ENCODE measurements at places on chromosomes 3 and 15.

DNA sequence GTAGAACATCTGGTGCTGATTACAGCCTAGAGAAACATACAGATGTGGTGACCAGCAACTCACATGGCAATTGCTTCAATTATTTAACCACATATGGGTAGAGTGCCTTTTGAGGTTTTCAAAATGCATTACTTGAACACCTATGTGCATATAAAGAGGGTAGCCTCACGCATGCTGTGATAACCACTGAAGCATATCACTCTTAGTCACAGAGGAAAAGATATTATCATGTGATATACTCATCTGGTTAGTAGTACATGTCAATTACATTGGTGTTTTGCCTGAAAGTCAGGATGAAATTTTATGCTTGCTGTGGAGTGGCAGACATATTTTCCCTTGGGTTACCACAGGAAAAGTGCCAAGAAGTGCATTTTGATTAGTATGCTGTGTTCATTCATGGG, 459.3 kb upstream of the AGTR1 start:
- DNase-seq, result no peak

DNA sequence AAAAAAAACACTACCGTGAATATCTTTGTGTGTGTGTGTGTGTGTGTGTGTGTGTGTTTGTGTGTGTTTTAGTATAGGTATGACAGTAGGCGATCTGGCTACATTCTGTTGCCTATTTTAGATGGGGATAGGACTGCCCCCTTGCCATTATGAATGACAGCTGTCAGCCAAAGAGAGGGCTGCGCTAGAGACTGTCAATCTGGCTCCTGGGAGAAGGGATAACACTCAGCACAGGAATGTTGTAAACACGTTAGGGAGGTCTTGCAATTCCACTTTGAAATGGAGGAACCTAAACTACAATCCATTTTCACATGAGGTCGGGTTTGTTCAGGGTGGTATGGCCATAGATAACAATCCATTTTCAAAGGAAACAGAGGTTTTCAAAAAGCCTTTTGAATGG, 14.1 kb upstream of the ETV5 start:
- no peak for DNase-seq

- DNase-seq, result no peak
Measured at GRCh38 chr3:97793420-97794019, 28.3 kb upstream of the CRYBG3 start.

DNA sequence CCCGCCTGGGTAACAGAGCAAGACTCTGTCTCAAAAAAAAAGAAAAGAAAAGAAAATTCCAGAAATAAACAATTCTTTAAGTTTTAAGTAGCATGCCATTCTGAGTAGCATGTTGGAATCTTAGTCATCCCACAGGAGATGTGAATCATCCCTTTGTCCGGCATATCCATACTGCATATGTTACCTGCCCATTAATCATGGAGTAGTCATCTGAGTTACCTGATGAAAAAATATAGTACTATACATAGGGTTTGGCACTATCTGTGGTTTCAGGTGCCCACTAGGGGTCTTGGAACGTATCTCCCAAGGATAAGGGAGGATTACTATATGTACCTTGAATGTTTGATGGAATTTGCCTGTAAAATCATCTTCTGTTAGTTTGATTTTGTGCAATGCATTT, 6.3 kb upstream of the CCR4 start:
- no peak for DNase-seq

GRCh38 chr3:38560284-38560683, 64.1 kb downstream of the EXOG start:
- DNase-seq, result no peak

GRCh38 chr3:157159037-157159761, 748 bp downstream of the CCNL1 start:
- DNase-seq, result peak; percentile 83

DNA sequence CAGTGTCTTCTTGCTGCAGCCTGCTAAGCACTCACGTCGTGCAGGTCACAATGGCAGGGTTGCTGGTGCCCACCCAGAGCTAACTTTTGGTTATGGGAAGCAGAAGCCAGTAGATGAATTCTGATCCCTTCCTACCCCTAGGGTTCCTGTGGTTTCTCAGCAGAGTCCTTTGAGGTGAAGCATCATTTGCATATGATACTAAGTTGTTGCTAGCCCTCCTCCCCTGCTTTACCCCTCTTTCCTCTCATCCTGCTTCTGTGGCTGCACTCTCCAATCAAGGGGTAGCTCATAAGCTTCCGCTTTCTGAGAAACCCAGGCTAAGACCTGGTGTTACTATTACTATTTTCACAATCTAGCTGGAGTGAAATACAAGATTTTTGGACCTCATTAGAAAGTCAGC, 22.1 kb upstream of the HEG1 start:
- DNase-seq, result no peak

DNA sequence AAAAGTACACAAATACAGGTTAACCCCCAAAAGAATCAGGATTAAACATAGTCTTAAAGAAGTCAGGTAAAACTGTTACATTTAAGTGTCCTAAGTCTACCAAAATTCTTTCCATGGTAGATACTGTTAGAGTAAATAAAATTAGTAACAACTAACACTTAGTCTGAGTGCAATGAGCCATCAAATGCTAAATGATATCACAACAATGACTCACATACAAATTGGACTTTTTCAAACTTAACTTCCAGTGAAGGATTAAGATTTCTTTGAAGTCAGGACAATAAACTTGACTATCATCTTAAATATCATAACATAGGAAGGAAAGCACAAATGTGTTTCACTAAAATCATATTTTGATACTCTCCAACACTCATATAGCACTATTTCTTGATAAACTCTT, 43.9 kb downstream of the ZNF148 start:
- DNase-seq, result no peak

- DNase-seq, result peak; percentile 27
Measured at GRCh38 chr3:128498901-128499530, 6.0 kb upstream of the GATA2 start.

DNA sequence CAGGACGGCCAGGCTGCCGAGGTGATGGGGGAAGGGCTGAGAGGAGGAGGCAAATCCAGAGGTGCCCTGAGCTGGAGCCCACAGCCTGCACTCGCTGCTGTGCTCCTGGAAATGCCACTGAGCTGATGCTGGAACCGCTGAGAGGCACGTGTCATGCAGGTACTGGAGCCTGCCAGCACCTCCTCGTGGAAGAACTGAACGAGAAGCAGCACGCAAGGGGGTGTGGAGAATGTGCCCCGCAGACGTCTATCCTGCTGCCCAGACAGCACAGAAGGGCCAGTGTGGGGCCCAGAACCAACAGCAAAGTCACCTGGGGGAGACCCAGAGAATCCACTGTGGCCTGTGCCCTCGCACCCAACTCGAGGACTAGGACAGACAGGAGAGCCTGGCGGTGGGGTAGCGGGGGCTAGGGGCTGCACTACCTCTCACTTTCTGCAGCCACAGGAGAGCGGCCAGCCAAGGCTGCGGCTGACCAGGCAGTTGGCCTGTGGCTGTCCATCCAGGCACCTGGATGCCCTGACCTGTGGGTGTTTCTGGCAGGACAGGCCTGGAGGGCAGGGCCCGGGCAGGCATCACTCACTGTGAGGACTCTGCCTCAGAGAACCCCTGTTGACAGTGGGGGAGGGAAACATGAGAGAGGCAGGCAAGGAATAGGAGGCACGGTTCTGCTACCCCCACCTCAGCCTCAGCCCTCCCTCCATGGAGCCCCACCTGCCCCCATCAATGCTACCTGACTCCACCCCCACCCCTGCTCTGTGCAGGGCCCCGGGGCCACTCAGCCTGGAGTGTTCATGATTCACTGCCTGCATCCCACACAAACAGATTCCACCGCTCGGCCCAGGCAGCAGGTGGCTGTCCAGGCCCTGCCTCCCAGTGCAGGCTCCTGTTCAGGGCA, 213.1 kb downstream of the TBC1D2B start:
- peak; percentile 50 for DNase-seq

- DNase-seq, result no peak
Measured at GRCh38 chr3:126472277-126473006, 3.2 kb downstream of the ZXDC start.

DNA sequence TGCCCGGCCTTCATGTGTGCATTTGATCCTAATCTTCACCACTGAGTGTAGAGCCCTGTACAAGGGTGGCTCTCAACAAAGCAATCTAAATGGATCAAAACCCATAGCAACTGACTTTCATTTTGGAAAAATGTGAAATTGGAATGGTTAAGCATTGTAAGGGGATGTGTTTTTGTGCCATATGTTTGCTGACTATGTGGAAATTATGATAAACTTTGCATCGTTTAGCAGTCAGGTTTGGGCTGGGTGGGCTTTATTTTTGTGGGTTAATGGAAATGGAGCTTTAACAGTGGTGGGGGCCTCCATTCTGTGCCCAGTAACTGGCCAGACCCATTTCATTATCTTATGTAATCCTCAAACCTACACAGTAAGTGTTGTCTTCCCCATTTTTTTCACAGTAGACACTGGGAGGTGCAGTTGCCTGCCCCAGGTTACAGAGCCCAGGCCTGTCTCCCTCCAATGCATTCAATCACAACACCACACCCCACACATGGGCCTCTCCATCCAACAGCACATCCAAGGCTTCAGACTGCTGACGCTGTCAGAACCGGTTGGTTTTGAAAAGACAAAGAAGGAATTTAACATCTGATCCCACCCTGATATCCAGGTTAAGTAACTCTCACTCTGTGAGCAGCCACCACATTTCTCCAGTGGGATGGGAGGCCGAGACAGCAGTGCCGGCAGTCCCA, 136.3 kb upstream of the ABHD17C start:
- peak; percentile 36 for DNase-seq

GRCh38 chr3:123658852-123659206, 74.0 kb upstream of the HACD2 start:
- no peak for DNase-seq

- DNase-seq, result no peak
Measured at GRCh38 chr3:96169111-96169766, 645.2 kb upstream of the EPHA6 start.

GRCh38 chr3:105906836-105907235, 38.0 kb upstream of the CBLB start:
- DNase-seq, result no peak

- no peak for DNase-seq
Measured at GRCh38 chr3:187617213-187617612, 53.0 kb downstream of the SST start.

DNA sequence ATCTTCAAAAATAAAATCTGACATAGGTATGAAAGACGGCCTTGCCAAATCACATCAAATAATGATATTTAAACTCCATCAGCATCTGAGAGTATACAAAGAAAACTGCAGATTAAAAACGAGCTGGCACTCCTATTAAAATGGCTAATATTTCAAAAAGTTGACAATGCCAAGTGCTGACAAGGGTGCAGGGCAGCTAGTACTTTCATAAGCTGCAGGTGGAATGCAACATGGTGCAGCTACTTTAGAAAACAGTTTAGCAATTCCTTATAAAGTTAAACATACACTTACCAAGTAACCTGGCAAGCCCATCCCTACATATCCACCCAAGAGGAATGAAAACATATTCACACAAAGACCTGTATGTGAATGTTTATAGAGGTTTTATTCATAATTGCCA, 23.0 kb downstream of the TBC1D2B start:
- DNase-seq, result no peak

DNA sequence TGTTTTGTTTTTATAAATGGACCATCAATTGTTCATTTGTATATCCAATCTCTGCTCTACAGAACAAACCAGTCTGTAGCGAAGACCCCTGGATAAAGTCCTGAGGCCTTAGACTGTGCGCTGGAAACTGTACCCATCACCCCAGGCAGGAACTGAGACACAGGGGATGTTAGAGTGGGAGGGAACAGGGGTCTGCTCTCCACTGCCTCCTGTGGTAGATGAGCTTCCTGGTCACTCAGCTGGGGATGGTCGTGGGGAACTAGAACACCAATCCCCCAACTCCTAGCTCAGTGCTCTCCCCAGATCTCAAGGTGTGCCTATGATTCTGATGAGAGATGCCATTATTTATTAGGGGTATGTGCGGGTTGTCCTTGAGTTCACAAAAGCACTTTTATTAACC, 340.2 kb upstream of the IGF1R start:
- DNase-seq, result no peak

DNA sequence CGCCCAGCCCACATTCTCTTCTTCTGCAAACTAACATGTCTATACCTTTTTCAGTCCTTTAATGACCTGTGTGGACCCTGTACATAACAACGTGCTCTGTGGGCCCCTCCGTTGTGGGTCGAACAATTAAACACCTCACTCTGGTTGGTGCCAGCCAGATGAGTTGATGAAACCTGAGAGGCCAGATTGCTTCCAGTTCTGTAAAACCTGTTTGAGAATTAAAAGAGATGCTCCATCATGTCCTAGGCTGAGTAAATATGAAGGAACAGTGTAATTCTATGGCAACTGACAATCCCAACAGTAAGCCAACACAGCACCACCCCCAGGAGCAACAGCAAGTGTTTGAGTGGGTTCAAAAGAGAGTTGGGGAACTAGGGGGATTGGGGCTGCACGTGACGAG, 5.7 kb upstream of the THBS1 start:
- DNase-seq, result no peak

- DNase-seq, result no peak
Measured at GRCh38 chr3:120772081-120772480, 29.5 kb downstream of the GTF2E1 start.

DNA sequence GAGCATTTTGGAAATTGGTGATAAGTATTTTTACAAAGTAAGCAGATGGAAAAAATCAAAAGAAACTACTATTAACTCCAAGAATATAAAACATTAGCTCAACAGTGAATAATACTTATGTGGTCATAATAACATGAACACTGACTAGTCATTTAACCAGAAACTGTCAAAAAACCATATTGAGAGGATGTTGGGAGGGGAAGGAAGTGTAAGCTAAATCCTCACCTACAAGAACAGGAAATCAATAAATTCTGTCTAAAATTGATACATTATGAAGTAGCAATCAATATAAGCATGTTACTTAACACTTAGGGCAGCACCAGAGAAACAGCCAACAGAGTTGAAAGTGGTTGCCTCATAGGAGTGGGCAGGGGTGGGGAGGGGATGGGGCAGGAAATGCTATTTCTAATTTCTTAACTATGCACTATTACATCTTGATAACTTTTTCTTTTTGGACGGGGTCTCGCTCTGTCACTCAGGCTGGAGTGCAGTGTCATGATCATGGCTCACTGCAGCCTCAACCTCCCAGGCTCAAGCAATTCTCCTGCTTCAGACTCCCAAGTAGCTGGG, 41.7 kb downstream of the CCR3 start:
- no peak for DNase-seq

DNA sequence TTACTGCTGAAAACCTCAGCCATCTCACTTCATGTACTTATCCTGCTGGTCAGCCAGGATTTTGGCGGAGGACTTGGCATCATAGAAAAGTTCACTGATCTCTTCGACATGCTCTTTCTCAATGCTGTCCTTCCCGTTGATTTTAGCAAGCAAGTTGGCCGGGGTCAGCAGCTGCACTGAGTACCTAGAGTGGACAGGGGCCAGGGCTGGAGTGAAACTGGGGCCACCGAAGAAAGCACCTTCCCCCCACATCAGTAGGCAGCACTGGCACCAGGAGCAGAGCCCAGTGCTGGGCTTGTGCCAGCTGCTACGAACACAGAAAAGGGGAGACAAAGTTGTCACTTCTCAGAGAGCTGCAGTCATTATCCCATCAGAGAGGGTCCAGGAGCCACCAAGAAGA, 29.0 kb downstream of the SEC61A1 start:
- no peak for DNase-seq

- DNase-seq, result no peak
Measured at GRCh38 chr3:183275418-183275817, 22.4 kb downstream of the B3GNT5 start.

GRCh38 chr15:59721411-59721810, 32.3 kb upstream of the BNIP2 start:
- no peak for DNase-seq

GRCh38 chr3:129358772-129359371, 69.6 kb downstream of the EFCAB12 start:
- no peak for DNase-seq

- no peak for DNase-seq
Measured at GRCh38 chr3:71537211-71537611, 46.3 kb downstream of the FOXP1 start.

- DNase-seq, result no peak
Measured at GRCh38 chr3:151265866-151266265, 12.5 kb downstream of the P2RY14 start.
